ENCODE measurements at places on chromosomes 2 and 18.

DNA sequence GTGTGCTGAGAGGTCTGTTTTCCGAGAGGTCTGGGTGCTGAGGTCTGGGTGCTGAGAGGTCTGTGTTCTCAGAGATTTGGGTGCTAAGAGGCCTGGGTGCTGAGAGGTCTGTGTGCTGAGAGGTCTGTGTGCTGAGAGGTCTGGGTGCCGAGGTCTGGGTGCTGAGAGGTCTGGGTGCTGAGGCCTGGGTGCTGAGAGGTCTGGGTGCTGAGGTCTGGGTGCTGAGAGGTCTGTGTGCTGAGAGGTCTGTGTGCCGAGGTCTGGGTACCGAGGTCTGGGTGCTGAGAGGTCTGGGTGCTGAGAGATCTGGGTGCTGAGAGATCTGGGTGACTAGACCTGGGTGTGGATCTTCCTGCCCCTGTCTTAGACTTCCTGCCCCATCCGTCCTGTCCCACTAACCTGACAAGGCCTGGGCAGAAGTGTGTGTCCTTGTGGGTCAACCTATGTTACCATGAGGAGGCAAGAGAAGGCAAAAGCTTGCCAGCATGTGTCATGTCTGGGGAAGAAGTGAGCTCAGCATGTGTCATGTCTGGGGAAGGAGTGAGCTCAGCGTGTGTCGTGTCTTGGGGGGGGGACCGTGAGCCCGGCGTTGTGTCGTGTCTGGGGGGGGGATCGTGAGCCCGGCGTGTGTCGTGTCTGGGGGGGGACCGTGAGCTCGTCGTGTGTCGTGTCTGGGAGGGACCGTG lies 69.3 kb downstream of the KCNG2 start:
- no peak for DNase-seq

DNA sequence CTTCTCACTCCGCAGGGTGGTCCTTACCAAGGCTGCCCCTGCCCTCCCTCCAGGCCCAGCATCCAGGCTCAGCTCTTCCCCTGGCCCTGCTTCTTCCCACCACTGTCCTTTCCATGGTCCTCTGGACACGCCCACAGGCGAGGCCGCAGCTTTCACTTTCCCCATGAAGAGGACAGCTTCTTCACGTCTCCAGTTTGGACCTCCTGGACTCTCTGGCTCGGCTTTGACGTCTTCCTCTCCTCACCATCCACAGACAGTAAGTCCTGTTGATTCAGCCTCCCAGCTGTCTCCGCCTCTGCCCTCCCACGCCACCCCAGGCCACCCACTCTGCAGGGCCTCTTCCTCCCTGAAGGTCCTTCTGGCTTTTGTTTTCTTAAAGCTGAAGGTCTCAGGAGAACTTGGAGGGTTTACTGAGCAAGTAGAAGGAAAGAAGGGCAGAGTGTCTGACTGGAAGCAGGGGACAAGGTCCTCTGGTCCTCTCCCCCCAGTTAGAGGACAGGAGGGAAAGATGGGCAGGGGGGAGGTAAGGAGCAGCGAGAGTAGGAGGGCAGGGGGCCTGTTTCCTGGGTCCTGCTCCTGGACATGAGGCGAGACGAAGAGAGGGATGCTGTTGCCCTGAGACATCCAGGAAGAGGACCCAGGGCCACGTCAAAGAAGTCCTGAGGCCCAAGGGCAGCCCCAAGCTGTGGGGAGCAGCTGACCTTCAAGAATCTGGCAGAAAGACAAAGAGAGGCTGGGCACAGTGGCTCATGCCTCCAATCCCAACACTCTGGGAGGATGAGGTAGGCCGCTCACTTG lies 24.7 kb upstream of the NMUR1 start:
- DNase-seq, result no peak

GRCh38 chr2:101736233-101736632 lies 38.7 kb downstream of the MAP4K4 start:
- no peak for DNase-seq

DNA sequence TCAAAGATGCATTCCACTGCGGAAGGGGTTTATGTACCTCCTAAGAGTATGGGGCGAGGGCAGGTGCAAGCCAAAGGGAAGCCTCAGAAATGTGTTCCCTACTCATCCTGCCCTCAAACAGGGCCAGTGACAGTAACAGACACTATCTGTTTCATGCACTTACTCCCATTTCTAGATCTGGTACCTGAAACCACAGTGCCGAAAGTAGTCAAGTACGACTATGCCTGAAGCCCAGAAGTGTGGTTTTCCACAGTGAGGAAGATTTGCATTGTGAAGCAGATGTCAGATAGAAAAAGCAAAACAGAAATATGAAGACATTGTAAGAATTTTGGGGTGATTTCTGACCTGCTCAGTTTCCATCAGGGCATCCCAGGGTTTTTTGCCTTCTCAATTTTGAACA lies 748.7 kb downstream of the RNF144A start:
- DNase-seq, result no peak

GRCh38 chr18:3360211-3360610 lies 89.8 kb upstream of the TGIF1 start:
- DNase-seq, result no peak

DNA sequence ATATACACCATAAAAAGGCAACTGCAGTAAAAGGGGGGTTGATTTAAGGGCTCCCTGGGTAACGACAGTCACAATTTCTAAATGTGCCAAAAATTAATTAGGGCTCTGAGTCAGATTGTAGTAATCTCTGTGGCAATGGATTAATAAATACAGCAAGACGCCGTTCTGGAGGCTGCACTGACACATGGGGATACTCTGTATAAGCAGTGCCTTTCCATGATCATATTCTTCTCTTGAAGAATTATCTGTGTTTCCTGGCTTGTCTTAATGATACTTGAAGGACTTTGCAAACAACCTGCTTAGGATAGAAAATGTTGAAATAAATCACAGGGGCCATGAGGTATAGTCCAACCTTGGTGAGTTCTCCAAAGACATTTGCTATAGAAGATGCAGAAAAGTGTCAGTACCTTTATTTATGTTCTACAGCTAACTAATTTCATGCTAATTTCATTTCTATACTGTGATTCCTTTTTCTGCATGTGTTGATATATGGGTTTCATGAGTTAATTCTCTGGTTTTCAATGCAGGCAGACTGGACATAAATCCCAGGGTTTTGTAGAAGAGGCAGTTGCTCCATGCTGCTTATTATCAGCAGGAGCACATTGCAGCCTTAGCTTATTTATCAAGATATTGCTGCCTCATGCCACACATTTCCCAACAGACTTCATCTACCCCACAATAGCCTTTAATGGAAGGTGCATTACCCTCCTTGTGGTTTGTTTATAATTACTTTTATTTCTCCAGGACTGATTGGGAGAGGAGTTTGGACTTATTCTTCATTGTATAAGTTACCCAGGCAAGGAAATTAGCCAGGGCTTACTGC lies 54.8 kb downstream of the HNMT start:
- no peak for DNase-seq

DNA sequence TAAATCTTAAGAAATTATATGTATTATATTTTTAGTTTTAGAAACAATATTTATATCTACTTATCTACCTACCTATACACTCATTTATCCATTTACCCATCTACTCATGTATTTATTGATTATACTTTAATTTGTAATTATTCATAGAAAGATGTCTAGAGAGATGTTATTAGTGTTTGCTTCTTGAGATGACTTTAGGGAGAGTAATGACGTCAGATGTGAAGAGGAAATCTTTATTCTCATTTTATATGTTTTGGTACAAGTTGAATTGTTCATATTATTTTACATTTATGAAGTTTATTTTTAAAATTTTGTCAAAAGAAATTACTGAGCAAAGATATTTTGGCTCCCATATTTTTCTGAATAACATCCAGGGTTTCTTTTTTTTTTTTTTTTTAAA lies 271.3 kb upstream of the SLC8A1 start:
- no peak for DNase-seq

GRCh38 chr2:67755156-67755882 lies 307.5 kb downstream of the C1D start:
- DNase-seq, result no peak

DNA sequence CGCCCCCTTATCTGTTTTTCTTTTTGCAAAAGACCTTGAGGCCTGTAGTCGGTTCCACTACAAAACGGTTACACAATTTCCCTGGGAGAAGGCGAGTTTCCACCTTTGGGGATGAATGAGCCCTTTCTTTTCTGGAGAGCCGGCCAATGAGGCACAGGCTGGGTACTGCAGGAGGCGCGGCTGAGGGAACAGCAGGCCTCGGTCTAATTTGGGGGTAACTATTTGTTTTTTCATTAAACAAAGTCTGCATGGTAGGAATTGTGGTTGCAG lies 129.2 kb downstream of the MYCN start:
- DNase-seq, result no peak

DNA sequence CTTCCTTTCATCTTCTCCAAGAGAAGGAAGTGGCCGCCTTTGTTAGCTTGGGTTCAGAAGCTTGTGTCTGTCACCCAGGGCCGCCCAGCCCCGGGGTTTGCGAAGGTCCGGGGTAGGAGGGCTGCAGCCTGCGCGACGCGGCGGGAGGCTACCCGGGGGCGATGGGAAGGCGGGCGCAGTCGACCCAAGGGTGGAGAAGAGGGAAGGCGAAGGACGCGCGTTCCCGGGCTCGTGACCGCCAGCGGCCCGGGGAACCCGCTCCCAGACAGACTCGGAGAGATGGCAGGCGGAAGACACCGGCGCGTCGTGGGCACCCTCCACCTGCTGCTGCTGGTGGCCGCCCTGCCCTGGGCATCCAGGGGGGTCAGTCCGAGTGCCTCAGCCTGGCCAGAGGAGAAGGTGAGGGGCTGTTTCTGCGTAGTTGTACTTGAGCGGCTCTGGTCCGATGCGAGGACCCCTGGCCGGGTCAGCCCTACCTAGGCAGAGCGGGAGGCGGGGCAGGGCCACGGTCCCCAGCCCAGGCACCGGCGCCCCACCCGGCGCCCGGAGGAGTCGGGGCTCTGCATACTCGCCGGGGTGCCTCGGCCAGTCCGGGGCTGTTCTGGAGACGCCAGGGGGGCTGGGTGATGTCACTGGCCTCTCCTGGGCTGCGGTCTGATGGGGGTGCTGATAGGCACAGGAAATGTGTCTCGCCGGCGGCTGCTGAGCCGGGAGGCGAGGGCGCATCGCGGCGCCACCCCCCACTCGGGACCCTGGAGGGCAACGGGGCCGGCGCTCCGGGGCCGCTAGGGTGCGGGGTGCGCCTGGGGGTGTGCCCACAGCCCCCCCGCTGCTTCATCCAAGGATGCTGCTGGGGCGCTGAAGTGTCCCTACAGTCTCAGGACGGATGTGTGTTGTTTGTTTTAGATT lies at the start of gene QPCT:
TSS of gene QPCT (plus strand) at position 178 of the 909 bp plus-strand sequence. CDS start at position 280, 102 bp downstream.
- no peak for DNase-seq

DNA sequence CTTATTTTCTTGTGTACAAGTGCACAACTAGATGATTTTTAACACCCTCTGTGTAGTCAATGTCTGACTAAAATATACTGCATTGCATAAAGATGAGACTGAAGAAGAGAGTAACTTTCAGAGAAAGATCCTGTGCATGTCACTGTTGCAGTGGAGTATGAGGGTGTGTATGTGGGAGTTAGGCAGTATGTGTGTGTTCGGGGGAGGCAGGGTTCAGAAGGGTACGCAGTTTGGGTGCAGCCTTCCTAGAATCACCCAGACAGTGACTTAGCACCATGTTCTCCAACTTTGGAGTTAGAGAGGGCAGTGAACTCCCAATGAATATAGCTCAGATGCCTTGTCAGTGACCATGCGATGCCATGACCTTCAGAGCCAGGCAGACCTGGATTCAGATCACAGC lies 84.6 kb downstream of the LRATD1 start:
- no peak for DNase-seq

- DNase-seq, result no peak
Measured at GRCh38 chr2:172095905-172096625, 6.6 kb downstream of the DLX2 start.

GRCh38 chr2:198374375-198375082 lies 570.1 kb downstream of the PLCL1 start:
- DNase-seq, result no peak

GRCh38 chr2:15325296-15325695 lies 235.8 kb downstream of the NBAS start:
- DNase-seq, result no peak

GRCh38 chr2:233813236-233814055 lies 35.3 kb downstream of the MROH2A start:
- DNase-seq, result no peak

- no peak for DNase-seq
Measured at GRCh38 chr2:83071352-83071751, 1387.7 kb downstream of the SUCLG1 start.

GRCh38 chr2:236777408-236777807 lies 207.8 kb downstream of the ACKR3 start:
- DNase-seq, result no peak

DNA sequence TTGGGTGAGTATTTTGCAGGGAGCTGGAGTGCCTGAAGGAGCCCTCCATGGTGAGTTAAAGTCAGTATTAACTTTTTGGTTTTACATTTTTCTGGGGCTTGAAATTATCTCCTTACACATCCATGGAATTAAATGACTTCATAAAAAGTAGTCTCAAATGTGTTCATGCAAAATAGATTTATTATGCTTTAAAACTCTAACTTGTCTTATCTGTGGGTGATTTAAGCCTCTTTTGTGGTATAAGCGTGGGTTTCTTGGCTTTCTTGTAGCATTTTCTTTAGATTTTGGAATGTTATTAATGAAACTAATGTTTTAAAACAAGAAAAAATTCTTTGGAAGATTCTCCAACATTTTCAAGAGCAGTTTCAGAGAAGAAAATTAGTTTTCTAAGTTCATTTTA lies 27.8 kb downstream of the NABP1 start:
- DNase-seq, result no peak

DNA sequence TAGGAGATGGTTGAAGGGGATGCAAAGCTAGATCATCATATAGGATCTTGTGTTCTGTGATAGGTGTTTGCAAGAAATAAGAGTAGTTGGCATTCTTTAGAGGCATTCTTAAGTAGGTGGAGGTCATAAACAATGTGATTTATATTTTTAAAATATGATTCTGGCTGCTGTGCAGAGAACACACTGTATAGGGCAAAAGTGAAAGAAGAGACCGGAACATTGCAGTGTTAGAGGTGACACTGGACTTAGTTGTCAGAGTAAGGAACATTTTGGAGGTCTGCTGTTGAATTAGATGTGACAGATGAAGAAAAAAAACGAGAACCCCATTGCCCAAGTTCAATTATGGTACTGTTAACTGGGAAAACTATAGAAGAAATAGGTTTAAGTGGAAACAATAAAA lies 37.7 kb downstream of the HAT1 start:
- no peak for DNase-seq

DNA sequence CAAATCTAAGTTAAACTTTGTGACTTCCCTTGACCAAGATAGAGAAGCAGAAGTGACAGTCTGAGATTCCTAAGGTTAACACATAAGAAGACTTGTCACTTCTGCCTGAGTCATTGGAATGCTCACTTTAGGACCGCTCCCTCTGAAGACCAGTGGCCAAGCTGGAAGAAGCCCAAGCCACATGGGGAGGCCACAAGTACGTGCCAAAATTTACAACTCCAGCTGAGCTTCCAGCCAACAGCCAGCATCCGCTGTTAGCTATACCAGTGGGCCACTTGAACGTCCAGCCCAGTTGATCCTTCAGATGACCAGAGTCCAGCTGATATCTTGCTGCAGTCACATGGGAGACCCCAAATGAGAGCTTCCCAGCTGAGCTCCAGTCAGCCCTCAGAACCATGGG lies 18.1 kb upstream of the ANTXR1 start:
- no peak for DNase-seq

DNA sequence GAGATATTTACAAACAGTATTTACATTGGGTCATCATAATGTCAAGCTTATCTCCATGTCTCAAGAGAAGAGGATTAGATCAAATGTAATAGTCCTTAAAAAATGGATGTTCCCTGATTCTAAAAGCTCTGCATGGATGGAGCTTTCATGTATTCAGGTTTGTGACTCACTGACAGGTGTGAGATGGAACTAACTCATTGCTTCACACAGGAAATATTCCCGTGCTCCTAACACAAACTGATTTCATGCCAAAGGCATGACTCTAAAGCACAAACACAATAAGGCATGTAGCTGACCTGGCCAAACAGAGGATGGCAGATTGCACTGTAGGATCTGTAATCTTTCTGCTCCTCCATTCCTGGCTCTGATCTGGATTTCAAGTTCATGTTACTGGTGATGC lies 110.0 kb downstream of the ALK start:
- no peak for DNase-seq

Data from HCT116 (cell line).